ENCODE measurements at places on chromosomes 6 and 20. TPM values are rescaled to one million over a fixed set of nuclear protein-coding genes. Genes with fewer than 3 reads are reported as not detected.

GRCh38 chr6:27312950-27313271 is 838 bp upstream of the POM121L2 start:
- no peak for DNase-seq

DNA sequence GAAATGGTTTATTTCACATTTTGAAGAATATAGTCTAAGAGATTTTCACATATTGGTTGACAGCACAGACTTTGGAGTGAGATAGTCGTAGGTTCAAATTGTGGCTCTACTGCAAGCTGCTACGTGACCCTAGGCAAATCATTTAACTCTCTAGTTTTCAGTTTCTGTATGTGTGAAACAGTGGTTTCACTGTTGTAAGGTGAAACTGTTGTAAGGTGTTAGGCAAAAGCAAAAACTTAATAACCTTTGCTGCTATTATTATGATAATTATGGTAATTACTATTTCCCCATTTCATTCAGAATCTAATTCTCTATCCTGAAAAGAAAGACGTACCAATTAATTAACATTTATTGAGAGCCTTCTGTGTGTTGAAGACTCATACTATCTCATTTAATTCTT is 144.2 kb downstream of the REV3L start:
- DNase-seq, result peak; percentile 11

- no peak for DNase-seq
Measured at GRCh38 chr20:33784225-33784624, 26.9 kb upstream of the CHMP4B start.

GRCh38 chr6:89385156-89385667 is 26.9 kb downstream of the RRAGD start:
- DNase-seq, result no peak

GRCh38 chr20:62163986-62164762 is 18.7 kb upstream of the MTG2 start:
- no peak for DNase-seq

GRCh38 chr20:49245921-49246740 is 26.9 kb downstream of the DDX27 start:
- peak; percentile 25 for DNase-seq

DNA sequence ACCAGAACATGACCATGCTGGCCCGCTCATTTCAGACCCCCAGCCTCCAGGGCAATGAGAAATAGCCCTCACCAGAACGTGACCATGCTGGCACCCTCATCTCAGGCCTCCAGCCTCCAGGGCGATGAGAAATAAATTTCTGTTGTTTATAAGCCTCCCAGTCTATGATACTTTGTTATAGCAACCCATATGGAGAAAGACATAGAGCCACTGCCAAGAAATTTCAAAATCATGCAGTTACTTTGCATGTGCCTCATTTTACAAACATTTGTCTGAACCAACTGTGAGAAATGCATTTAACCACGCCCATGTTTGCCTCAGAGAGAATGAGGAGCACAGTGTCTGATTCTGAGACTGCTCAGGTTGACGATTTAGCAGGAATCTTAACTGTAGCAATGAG is 15.5 kb downstream of the CYP39A1 start:
- no peak for DNase-seq

The TENT5A gene
- total RNA-seq, result 1.1 TPM

The KIF25 gene
- not detected for total RNA-seq

The HSPA1A gene
- 69.9 TPM for total RNA-seq

The COX4I2 gene
- not detected for total RNA-seq

The SEL1L2 gene
- total RNA-seq, result not detected

All from activated CD4-positive, alpha-beta memory T cell treated with anti-CD3 and anti-CD28 coated beads for 36 hours (primary cell).